ENCODE measurements at places on chromosomes 1 and 21.
A peak's percentile ranks its signal among the peaks of the same experiment; 100 is the strongest.

DNA sequence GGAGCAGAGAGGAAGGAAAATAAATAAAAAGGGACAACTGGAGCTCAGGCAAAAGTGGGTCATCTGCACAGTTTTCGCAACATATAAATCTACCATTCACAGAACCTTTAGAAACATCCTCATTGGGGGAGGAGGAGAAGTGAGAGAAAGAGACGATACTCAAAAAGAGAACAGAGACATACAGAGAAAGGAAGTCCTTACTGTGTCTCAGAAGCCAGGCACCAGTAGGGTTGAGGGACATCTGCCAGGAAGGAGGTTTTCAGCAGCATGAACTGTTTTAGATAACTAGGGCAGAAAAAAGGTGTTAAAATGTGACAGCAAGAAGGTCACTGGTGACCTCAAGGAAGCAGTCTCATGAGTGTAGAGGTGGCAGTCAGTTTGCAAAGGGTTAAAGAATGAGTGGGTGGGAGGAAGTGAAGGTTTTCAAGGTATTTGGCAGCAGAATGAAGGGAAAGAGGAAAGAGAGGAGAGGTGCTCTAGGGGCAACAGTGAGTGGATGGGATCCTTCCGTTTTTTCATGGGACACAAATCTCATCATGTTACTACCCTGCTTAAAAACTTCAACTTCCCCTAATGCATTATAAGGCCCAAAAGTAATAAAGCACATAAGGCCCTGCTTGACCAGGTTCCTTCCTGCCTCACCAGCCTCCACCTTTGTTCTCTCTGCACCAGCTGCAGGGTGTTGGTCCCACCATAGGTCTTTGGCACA is 9.5 kb downstream of the JAK1 start:
- DNase-seq, result no peak

DNA sequence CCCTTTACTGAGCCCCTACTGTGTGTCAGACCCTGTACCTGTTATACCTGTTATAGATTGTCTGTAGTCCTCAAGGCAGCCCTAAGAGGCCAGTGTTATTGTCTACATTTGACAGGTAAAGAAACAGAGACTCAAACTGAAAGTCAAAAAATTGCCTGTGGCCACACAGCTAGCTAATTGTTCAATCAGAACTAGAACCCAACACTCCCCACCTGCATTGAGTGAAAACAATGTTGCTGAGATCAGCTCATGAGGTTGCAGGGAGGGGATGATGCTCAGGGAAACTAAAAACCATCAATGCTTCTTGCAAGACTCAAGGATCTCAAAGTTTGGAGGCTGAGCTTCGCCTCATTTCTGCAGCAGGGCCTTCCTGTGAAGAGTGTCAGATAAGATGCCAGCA is 109.5 kb upstream of the LMO4 start:
- no peak for DNase-seq

GRCh38 chr1:207807690-207808321 is 56.0 kb downstream of the CD46 start:
- DNase-seq, result no peak

GRCh38 chr1:232183266-232183800 is 446.6 kb downstream of the SIPA1L2 start:
- no peak for DNase-seq

- no peak for DNase-seq
These were observed 6.0 kb upstream of the MYOG start for GRCh38 chr1:203091761-203092330.

- no peak for DNase-seq
These were observed 31.6 kb downstream of the IGSF5 start for GRCh38 chr21:39776589-39776988.

DNA sequence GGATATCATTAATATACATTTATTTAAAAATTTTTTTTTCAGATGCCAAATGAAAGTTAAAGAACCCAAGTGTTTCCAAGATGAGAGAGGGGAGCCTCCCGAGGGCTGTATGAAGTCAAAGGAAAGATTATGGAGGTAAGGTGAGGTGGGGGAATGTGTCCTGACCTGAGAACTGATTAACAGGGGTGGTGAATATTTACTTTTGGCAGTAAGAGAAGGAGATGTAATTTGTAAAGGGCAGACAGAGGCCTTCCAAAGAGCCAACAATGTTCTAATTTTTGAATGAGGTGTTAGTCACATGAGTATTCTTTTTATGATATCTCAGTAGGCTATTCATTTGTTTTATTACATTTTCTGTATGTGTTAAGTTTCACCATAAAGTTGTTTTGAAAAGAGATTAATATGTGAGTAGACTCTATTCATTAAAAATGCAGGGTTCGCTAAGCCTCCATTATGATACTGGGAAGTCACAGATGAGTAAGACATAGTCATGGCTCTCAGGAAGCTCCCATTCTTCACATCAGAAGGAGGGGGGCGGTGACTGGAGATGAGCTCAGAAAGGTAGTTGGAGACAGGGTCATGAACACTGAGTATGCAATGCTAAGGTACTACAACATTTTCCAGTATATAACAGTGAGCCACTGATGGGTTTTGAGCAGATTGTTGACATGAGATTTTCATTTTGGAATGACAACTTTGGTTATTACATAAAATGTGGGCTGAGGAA is 62.4 kb upstream of the TNFSF18 start:
- no peak for DNase-seq

DNA sequence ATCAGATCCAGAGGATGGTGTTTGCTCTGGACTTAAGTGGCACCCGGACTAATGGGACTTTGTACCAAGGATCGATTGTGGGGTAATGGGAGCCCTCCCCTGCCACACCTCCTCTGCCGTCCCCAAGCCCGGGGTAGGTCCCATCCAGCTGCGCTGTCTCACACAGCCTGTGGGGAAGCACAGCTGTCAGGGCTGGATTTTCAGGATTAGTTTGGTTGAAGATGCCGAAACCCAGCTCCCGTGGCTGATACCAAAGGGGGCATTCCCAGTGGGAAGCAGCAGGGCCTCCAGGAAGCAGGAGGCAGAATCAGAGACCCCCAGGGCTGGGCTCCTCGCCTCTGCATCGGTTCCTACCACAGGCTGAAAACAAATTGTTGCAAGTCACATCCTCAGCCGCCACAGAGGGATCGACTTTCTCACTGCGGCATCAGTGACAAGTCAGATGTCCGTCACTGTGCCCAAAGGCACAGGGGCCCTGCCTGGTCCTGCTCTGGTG is 59.7 kb downstream of the MATN1 start:
- no peak for DNase-seq

- DNase-seq, result no peak
These were observed 126.5 kb upstream of the TNFSF4 start for GRCh38 chr1:173333581-173333980.

GRCh38 chr1:8814865-8815264 is 2.6 kb downstream of the RERE start:
- DNase-seq, result no peak

- DNase-seq, result peak; percentile 42
These were observed 55.5 kb downstream of the FOXO6 start for GRCh38 chr1:41416552-41417334.

GRCh38 chr1:20530306-20530705 is 22.1 kb upstream of the FAM43B start:
- DNase-seq, result no peak

DNA sequence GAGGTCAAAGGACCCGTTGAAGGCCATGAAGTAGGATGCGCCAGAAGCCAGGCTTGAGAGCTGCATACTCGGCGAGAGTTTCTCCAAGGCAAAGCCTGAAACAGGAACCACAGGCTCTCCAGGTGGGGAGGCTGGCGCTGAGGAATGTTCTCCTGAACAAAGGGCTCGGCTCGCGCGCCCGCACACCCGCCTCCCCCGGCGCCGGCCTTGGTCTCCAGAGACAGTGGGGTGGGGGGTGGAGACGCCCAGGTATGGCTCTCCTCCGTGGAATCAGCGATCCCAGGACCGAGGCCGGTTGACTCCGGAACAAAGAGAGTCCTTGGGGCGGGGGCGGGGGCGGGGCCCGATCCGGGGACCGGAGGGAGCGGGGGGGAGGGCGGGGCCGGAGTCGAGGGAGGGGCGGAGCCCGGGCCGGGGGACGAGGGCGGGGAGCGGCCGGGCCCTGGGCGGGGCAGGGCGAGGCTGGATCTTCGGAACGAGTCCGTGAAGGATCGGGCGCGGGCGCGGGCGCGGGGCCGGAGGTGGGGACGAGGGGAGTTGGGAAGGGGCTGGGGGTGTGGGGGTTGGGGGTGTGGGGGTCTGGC is 85.0 kb downstream of the NKAIN1 start:
- DNase-seq, result peak; percentile 52

- no peak for DNase-seq
These were observed 16.7 kb upstream of the ERICH3 start for GRCh38 chr1:74690364-74690696.

DNA sequence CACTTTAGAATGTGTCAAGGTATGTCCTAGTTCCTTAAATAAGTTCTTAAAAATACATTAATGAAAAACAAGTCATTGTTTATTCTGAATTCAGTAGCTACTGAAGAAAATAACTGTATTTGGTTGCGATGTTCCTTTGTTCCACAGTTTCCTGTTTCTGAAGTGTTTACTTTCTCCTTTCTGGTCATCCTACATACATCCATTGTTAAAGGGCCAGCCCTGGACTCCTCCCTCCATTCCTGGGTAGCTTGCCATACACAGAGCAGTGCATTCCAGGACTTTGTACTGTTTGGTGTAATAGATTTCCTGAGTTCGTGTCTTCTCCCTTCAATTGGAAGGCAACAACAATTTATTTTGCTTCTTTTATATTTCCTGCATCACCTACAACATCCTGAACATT is 845.4 kb upstream of the CXADR start:
- no peak for DNase-seq

DNA sequence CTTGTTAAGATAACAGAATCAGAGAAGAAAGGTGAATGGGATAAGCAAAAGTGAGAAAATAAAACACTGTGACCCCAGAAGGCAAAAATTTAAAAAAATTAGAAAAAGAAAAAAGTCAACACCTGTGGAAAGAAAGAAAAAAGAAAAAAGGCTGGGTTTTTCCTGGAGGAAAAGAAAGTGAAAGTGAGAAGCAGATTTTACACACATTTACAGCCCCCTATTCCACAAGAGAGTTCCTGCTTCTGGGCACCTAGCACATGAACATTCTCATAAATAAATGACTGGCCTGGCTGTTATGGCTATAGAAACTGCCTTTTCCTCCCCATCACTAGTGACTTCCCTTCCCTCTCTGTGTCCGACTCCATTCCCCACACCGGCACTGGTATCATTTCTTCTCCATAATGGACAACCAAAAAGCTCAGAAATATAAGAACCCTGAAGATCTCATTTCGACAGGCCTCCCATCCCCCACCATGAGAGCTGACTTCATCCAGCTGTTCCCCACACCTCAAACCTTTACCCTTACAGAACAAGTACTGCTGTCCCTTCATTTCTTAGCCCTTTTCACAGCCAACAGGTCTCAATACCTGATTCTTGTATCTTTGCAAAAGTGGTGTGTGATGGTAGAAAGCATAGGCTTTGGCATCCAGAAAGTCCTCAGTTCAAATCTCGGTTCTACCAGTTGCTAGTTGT is 12.6 kb downstream of the MTF1 start:
- no peak for DNase-seq

DNA sequence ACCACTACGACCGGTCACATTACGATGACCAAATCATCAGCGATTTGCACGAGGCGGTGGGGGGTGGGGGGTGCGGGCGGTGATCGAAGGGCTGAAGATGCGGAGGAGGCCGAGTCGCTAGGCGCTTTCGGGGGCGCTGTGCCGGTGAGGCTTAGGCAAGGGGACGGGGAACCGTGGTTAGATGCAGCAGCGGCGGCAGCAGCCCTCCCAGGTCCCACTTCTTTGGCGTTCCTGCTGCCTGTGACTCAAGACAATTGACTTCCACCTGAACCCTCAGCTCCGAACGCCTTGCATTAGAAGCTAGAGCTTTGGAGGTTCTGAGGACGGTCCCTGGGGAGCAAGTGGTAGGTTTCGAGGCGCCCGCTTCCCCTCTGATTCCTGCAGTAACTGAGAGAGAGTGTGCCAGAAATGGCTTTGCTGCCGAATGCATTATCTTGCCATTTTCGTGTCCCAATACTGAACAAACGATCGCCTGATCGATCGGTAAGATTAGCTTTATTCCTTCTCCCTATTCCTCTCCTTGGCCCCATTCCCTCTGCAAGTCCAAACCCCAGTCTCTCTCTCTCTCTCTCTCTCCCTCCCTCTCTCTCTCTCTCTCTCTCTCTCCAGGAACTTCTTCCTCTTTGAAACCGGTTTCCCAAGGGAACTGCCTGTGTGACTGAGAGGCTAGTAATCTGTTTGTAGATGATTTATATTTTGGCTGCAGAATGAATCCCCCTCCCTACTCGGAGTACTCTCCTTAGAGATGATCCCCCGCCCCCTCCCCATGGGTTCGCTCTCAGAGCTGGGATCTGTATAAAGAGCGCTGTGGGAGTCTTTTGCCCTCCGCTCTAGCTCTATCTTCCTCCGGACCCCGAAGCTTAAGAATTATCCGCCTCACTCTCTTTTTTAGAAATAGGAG is 735 bp upstream of the BRINP3 start:
- DNase-seq, result no peak

GRCh38 chr1:33147997-33148314 is 33.9 kb downstream of the TRIM62 start:
- DNase-seq, result no peak

DNA sequence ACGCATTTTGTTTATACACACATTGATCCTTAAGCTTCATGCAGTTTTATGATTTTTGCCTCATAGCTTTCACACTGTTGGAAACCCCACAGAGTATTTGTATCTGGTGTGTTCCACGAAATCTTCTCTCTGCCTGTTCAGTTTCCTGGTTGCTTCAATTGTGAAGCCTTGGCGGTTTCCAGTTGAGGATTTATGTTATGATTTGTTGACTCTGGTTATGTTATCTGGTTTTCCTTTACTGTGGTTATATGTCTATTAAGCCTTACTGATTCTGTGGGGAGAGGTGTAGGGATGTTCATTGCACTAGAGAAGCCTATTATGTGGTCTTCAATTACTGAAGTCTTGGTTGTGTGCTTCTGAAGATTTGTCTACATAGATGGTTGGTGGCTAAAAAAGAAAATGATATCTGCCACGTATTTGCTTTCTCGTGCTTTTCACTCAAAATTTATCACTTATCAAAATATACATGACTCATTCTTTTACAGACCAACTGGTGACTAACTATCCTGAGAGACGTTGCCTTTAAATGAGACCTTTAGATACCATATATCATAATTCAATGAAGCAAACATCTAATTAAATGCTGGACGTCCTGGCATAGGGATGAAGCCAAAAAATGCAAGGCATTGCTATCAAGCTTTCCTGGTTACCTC is 488.0 kb upstream of the B3GALT2 start:
- no peak for DNase-seq

- no peak for DNase-seq
These were observed 175.5 kb upstream of the OLFM3 start for GRCh38 chr1:102172200-102172599.

- DNase-seq, result peak; percentile 69
These were observed at the start of gene EFHD2 for GRCh38 chr1:15409388-15410222. Gene EFHD2, plus strand, starts transcription at chr1:15409888. Its CDS starts 84 bp downstream, at chr1:15409972.
